ENCODE measurements at places on chromosomes 16 and 17. TPM values are rescaled to one million over a fixed set of nuclear protein-coding genes. Genes with fewer than 3 reads are reported as not detected.
A peak's percentile ranks its signal among the peaks of the same experiment; 100 is the strongest.

GIT1 gene
- 47.0 TPM for total RNA-seq

DNA sequence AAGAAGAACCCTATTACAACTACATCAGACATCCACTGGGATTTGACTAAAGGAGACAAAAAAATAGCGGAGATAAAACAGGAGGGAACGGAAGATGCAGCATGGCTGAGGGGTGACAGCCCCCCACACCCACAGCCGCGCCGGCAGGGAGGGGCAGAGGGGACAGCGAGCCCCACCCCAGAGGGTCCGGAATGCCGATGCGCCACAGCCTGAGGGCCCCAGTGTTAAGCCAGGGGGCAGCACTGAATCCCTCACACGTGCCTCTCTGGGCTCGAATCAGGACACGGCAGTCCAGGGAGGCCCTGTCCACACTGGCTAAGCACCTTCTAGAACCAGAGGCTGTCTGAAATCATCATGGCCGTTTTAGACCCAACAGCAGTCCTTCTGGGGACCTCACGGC lies 18.8 kb downstream of the MAP1LC3B start:
- DNase-seq: no peak
- no peak overlapping the region for H3K27ac ChIP-seq
- H3K4me1 ChIP-seq: no peaks in the 10 kb centered on the region
- no peaks in the 10 kb centered on the region for H3K27me3 ChIP-seq

KRTAP4-4 gene
- total RNA-seq: not detected

- no peaks in the 10 kb centered on the region for H3K27me3 ChIP-seq
- peaks cover 9% of the 10 kb centered on the region for H3K4me1 ChIP-seq
- no peaks in the 10 kb centered on the region for H3K36me3 ChIP-seq
- no peak for DNase-seq
- H3K4me3 ChIP-seq: peak overlapping the region; percentile 81
Measured at GRCh38 chr17:8161289-8162232, 1.2 kb downstream of the VAMP2 start.

DNA sequence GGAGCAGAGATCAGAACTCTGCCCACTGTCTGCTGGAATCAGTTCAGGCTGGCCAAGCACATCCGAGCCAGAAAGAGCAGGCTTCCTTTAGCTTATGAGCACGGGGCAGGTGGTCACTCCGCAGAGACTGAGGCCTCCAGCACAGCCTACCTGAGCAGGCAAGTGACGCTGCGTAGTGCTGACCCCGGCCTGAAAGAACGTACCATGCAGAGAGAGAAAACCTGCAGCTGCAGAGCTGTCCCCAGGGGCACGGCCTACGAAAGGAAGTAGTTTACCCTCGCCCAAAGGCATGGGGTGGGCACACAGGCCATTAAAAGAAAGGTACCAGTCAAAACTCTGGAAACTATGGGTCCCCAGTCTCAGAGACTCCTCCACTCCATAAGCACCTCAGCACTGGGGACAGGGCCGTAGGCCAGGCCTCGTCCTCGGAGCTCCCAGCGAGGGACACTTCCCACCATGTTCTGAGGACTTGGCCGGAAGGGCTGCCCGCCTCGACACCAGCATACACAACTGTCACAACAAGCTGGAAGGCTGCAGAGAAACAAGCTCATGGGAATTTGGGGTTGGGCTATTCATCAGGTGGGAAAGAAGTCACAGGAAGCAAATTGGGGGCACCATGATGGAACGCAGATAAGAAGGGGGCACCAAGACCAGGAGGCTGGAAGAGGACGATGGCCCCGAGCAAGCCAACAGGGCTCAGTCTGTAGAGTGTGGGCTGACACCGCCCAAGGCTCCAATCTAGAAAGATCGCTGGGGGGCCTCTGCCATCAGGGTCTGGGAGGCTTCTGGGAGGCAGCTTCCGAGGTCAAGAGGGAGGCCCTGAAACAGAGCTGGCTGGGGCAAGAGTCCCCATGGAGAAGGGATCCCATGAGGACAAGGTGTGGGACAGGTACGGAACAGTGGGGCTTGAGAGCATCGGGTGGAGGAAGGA lies 21.2 kb downstream of the MEAK7 start:
- peaks cover 1% of the 10 kb centered on the region for H3K36me3 ChIP-seq
- H3K4me3 ChIP-seq: no peak overlapping the region
- H3K4me1 ChIP-seq: no peaks in the 10 kb centered on the region
- no peak overlapping the region for H3K27ac ChIP-seq
- H3K27me3 ChIP-seq: no peaks in the 10 kb centered on the region
- peak; percentile 25 for DNase-seq

CYB5D1 gene
- 6.1 TPM for total RNA-seq

- H3K27me3 ChIP-seq: no peaks in the 10 kb centered on the region
- peaks cover 10% of the 10 kb centered on the region for H3K4me1 ChIP-seq
- no peaks in the 10 kb centered on the region for H3K36me3 ChIP-seq
- no peak overlapping the region for H3K4me3 ChIP-seq
- no peak overlapping the region for H3K27ac ChIP-seq
Measured at GRCh38 chr16:79168321-79168720, 432.2 kb downstream of the MAF start.

GRCh38 chr17:68344701-68345136 lies 53.4 kb downstream of the ARSG start:
- H3K27me3 ChIP-seq: no peaks in the 10 kb centered on the region
- no peaks in the 10 kb centered on the region for H3K36me3 ChIP-seq
- DNase-seq: no peak
- no peaks in the 10 kb centered on the region for H3K4me1 ChIP-seq
- no peak overlapping the region for H3K4me3 ChIP-seq
- H3K27ac ChIP-seq: no peak overlapping the region

GRCh38 chr17:49203796-49204195 lies 6.6 kb downstream of the GNGT2 start:
- no peaks in the 10 kb centered on the region for H3K36me3 ChIP-seq
- no peaks in the 10 kb centered on the region for H3K4me1 ChIP-seq
- H3K4me3 ChIP-seq: no peak overlapping the region

- H3K4me3 ChIP-seq: no peak overlapping the region
- H3K36me3 ChIP-seq: peaks cover 3% of the 10 kb centered on the region
- no peak for DNase-seq
- H3K4me1 ChIP-seq: peaks cover 7% of the 10 kb centered on the region
- peak overlapping the region; percentile 68 for H3K27ac ChIP-seq
- no peaks in the 10 kb centered on the region for H3K27me3 ChIP-seq
Measured at GRCh38 chr17:41895617-41896016, 23.1 kb downstream of the ACLY start.

DNA sequence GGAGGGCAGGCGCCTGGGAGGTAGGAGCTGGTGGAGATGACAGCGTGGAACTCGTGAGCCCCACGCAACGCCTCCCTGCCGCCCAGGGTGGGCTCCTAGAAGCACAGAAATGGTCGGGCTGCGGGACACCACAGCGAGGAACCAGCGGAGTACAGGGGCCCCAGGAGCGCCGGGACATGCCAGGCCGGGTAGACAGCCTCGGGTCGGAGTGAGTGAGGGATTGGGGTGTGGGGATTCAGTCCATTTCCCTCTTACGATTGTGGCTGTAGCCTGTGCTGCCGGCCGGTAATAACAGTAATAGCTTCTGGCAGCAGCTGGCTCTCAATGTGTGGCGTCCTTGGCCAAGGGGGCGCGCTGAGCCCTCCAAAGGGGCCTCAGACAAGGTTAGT lies 12.2 kb upstream of the CES3 start:
- no peak overlapping the region for H3K4me3 ChIP-seq
- no peaks in the 10 kb centered on the region for H3K27me3 ChIP-seq
- H3K27ac ChIP-seq: no peak overlapping the region
- peaks cover 12% of the 10 kb centered on the region for H3K4me1 ChIP-seq
- H3K36me3 ChIP-seq: no peaks in the 10 kb centered on the region

CRYBA1 gene
- not detected for total RNA-seq

DHODH gene
- 23.0 TPM for total RNA-seq

All from Caco-2 (cell line).